Stimulated activated CD8-positive, alpha-beta memory T cell treated with anti-CD3 and anti-CD28 coated beads, Interleukin-15, amount 100 ng/mL, for 24 hours (primary cell): ENCODE measurements at places on chromosomes 1 and 21.
A peak's percentile ranks its signal among the peaks of the same experiment; 100 is the strongest.

DNA sequence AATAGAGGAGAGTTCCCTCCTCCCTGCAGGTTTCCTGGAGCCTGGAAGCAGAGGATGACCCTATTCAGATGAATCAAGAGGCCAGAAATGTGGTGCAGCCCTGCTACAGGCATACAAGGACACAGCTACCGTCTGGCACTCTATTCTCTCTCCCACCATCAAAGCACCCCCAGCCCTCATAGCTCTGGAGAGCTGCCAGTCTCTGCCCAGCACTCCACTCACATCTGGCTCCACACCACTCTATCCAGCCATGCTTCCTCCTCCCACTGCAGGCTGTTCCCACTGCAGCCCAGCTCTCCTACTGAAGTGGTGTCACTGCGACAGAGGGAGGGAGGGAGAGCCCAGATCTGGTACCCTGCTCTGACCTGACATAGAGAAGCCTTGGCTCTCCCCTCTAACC, 18.4 kb downstream of the SYT2 start:
- DNase-seq, result no peak

DNA sequence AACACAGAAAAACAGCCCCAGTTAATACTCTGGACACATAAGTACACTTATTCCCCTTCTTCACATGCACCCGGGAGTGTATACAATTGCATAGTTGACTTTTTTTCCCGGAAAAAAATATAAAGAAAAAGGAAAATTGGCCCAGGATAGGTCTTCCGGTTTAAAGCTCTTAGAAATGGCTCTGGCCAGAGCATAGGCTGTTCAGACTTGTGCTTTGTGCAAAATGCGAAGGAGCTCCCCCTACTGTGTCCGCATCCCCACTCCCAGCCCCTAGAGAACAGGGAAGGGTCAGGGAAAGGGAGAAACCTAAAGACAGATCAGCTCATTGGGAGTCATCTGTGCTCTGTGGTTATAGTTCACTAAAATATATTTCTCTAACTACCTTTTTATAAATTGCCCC, 5.5 kb upstream of the MTMR11 start:
- no peak for DNase-seq

- no peak for DNase-seq
Measured at GRCh38 chr21:29219165-29219770, 79.5 kb upstream of the BACH1 start.

GRCh38 chr1:15916916-15917315, 59.0 kb downstream of the ZBTB17 start:
- no peak for DNase-seq

GRCh38 chr1:94522304-94522703, 19.3 kb downstream of the F3 start:
- DNase-seq, result no peak

DNA sequence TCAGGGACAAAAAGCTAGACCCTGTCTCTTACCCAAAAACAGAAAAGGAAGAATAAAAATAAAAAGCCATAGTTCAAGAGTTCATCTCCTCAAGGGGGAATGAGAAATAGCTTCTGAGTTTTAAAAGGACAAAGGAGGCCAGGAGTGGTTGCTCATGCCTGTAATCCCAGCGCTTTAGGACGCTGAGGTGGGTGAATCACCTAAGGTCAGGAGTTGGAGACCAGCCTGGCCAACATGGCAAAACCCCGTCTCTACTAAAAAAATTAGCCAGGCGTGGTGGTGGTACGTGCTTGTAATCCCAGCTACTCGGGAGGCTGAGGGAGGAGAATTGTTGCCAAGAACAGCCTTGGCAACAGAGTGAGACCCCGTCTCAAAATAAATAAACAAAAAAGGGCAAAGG, 38.6 kb upstream of the CPLANE2 start:
- no peak for DNase-seq

GRCh38 chr21:43280949-43281633, 112.3 kb downstream of the CRYAA start:
- no peak for DNase-seq

- no peak for DNase-seq
Measured at GRCh38 chr1:99675292-99675691, 29.4 kb downstream of the PALMD start.

DNA sequence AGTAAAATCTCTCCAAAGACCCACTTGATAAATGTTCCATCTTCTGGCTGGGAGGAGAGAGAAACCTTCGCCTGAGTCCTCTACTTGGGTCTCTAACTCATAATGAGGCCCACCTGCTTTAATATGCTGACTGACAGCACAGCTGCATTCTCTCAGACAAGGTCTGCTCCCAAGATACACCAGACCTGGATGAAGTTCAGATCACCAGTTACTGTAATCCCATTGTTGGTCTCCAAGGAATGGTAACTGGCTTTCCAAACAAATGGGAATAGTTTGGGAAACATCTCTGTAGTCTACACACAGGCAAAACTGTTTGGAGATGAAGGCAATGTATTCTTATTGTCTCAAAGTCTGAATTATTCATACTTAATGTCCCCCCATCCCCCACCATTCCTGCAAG, 27.9 kb upstream of the COL24A1 start:
- DNase-seq, result no peak

DNA sequence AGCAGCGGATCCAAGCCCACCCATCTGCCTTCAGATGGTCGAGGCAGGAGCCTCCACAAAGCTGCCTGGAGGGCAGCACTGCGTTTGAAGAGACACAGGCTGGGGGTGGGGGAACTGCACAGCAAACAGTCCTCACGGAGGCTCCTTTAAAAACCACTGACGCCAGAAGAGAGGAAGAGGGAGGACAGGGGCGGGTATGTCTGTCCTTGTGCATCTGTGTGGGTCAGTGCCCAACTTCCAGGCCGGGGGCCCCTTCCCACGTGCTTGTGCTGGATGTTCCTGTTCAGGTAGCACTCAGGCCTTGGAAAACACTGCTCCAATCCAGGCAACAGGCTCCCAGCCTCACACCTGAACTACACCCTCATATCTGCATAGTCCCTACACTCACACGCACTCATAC, 7.7 kb downstream of the AHDC1 start:
- DNase-seq, result no peak

DNA sequence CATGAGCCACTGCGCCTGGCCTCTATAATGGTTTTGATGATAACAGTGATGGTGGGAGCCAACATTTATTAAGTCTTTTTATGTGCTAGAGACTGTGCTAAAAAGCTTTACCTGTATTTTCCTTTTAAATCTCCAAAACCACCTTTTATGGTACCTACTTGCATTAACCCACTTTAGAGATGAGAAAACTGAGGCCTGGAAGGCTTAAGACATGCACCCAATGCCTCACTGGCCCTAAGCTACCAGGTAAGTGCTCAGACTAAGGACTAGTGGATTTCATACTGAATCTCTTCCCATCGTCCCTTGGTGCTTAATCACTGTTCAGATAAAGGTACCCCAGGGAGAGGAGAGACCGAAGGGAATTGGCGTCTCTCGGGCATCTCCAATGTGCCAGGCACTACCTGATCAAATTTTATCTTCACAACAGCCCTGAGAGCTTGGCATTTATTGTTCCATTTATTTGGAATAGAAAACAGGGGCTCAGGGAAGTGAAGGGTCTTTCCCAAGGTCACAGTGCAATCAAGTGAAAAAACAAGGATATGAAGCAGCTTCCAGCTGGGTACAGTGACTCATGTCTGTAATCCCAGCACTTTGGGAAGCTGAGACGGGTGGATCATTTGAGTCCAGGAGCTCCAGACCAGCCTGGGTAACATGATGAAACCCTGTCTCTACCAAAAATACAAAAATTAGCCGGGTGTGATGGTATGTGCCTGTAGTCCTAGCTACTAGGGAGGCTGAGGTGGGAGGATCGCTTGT, 84.2 kb downstream of the LACTBL1 start:
- DNase-seq, result no peak

- no peak for DNase-seq
Measured at GRCh38 chr1:170407581-170407980, 124.4 kb upstream of the GORAB start.

- no peak for DNase-seq
Measured at GRCh38 chr1:215835951-215836350, 268.8 kb downstream of the KCTD3 start.

GRCh38 chr1:243621973-243622372, 228.1 kb downstream of the AKT3 start:
- no peak for DNase-seq

DNA sequence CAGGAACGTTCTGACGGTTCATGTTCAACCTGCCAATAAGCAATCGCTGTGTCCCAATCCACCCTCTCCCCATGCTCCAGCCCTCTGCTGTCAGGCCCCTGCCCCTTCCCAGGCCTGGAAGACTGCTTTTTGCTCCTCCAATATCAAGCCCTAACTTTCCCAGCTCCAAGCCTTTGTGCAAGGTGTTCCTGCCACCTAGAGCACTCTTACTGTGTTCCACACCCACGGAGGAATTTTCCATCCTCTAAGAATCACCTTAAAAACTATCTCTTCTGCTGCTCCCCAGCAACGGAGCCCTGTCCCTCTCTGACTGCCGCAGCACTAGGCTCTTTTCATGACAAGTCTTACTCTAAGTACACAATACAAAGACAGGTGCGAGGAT, 657.9 kb downstream of the AJAP1 start:
- no peak for DNase-seq

DNA sequence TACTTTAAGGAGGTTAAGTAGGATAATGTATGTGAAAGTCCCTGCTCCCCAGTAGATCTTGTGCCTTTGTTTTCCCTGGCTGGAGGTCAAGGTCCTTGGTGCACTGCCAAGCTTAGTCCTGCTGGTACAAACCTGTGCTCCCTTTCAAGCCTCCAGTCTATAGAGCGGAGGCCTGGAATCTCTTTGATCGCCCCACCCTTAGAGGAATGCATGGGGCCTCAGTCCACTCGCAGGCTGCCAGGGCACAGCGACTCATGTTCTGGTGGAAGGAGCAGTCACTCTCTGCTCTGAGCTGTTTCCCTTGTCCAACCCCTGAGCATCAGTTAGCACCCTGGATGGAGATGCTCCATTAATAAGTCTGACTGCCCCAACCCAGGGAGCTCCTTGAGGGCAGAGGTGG, 121.8 kb downstream of the HMGB4 start:
- DNase-seq, result no peak

GRCh38 chr1:242787968-242788367, 263.5 kb upstream of the PLD5 start:
- DNase-seq, result no peak

GRCh38 chr1:216566641-216567205, 143.5 kb upstream of the USH2A start:
- DNase-seq, result no peak

- DNase-seq, result no peak
Measured at GRCh38 chr1:18245647-18246046, 138.0 kb downstream of the IGSF21 start.

- DNase-seq, result no peak
Measured at GRCh38 chr1:193549081-193549480, 362.7 kb upstream of the B3GALT2 start.

- no peak for DNase-seq
Measured at GRCh38 chr1:3352299-3352951, 102.0 kb upstream of the ARHGEF16 start.

DNA sequence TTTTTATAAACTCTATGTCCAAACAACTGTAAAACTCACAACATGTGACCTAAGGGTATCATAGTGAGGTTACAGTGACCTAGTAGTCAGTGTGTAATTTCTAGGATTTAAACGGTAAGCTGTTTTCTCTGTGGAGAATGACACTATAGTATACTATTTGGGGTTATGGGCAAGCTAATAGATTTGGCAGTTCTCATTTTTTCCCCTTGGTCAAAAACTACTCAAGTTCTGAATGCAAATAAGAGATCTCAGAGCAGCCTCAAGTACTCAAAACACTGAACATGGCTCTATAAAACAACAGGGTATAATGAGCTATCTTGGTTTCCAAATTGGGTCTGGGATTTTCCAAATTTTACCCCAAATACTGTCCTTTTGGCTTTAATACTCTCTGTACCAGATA, 88.5 kb upstream of the HMCN1 start:
- DNase-seq, result no peak

- DNase-seq, result peak; percentile 18
Measured at GRCh38 chr1:23980728-23981070, 572 bp upstream of the SRSF10 start.

GRCh38 chr1:43711524-43712386, 4.4 kb downstream of the ST3GAL3 start:
- no peak for DNase-seq

- DNase-seq, result no peak
Measured at GRCh38 chr1:110859062-110859461, 13.9 kb upstream of the CD53 start.

DNA sequence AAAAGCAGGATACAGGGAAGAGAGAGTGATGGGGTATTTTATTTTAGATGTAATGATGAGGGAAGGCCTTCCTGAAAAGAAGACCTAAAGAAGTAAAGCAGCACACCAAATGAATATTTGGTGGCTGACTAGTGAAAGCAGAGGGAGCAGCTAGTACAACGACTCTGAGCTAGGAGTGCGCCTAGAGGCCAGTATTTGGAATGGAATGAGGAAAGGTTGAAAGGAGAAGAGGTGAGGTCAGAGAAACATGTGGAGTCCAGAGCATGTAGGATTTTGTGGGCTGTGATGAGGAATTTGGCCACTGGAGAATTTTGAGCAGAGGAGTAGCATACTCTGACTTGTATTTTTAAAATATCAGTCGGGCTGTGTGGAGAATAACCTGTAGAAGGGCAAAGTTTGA, 11.8 kb upstream of the RPL5 start:
- DNase-seq, result no peak

GRCh38 chr1:169371404-169371803, 3.4 kb downstream of the BLZF1 start:
- no peak for DNase-seq

DNA sequence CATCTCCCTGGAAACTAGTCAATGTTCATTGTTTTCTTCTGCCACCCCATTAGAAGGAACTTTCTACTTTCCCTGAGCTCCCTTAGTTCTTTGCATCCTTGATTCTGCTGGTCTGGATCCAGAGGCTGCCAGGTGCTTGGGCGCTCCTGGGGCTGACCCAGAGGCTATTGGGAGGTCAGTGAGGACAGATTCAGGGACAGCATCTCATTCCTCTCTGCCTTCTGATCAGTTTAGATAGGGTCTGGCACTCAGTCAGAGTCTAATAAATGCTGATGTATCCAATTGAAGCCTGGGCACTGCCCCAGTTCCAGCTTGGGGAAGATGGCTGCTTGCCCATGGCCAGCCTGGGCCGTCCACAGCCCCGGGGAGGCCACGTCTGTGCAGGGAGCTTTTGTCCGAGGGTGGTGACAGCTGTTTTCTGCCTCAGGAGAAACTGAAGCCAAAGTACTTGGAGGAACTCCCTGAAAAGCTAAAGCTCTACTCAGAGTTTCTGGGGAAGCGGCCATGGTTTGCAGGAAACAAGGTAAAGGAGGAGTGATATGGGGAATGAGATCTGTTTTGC, 2.3 kb downstream of the GSTM1 start:
- DNase-seq, result no peak

GRCh38 chr1:241688940-241689368, 36.9 kb downstream of the WDR64 start:
- no peak for DNase-seq

- DNase-seq, result no peak
Measured at GRCh38 chr1:38991638-38992411, 749 bp downstream of the AKIRIN1 start.

GRCh38 chr1:96236156-96236739, 485.3 kb upstream of the PTBP2 start:
- no peak for DNase-seq

- DNase-seq, result no peak
Measured at GRCh38 chr1:232880354-232880753, 70.1 kb upstream of the NTPCR start.
